Fibroblast of villous mesenchyme (primary cell): ENCODE measurements at places on chromosomes 6 and 20. TPM values are rescaled to one million over a fixed set of nuclear protein-coding genes. Genes with fewer than 3 reads are reported as not detected.

DNA sequence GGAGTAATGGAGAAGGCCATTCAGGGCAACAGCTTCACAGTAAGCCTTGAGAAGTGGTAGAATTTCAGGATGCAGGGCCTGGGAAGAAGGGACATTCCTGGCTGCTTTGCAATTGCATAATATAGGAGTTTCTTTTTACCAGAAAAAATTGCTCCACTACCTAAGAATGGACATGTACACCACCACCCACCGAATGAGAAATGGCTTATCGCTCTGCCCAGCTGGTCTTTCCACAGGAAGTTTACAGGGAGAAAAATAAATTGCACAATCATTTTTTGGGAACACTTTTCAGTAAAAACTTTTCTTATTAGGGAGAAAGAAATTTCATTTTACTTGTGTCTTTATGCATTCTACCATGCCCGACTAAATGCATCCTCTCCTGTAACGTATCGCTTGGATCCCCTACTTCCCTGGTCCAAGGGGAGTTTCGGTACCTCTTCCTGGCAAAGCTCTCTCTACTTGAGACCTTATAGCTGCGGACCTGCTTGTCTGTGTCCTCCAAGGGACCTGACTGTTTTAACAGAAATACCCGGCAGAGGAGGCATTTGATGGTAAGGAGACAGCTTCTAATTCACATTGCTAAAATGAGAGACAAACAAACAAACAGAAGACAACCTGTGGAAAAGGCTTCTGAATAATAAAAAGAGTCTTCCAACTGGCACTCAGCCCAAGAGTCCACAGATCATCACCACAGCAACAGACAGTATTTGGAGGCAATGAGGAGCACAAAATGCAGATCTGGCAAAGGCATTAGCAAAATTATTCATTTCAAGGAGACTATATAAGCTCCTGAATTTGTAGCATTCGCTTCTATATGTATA lies 54.2 kb downstream of the MAP3K5 start:
- peak; percentile 93 for DNase-seq

DNA sequence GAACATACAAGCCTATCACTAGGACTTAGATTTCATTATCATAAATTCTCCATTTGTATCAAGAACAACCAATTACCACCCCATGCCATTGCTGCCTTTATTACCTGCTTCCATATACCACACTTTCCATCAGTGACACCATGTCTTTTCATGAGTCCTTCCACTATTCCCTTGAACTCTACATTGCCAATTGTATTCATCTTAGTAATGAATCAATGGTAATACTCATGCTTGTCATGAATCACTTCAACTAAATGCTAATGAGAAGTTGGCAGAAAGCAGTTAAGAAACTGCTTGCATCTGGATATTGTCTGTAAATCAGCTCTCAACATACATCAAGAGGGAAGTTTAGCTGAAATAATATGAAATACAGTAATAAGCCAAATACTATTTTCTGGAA lies 61.2 kb upstream of the RNF217 start:
- DNase-seq = no peak

- no peak for DNase-seq
These were observed 193.8 kb downstream of the SMOC2 start for GRCh38 chr6:168634541-168635328.

DNA sequence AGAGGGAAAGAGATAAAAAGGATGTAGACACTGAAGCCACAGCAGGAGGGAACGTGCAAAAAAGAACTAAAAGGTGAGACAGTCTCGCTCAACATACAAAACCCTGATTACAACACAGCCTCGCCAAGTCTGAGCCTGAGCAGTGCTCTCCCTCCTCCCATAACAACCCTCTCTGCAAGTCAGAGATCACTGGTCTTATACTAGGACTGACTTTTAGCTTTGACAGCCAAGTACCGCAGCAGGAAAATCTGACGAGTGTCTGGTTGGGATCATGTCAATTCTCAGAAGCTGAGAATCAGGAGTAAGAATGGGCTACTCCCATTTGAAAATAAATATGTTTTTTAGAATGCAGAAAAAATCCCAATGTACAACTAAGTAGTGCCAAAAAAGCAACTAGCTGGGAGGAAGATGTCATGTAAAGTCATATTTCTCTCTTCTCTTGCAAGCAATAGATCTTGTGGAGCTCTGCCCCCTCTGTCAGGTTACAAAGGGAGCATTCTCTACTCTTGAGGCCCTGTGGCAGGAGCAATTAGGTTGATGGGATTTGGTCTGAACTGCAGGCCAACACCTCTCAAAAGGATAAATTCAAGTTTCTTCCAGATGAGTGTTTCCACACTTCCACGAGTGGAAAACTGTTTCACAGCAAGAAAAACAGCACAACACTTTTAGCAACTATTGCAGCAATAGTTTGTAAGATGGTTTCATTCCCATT lies 118.9 kb upstream of the COL21A1 start:
- no peak for DNase-seq

DNA sequence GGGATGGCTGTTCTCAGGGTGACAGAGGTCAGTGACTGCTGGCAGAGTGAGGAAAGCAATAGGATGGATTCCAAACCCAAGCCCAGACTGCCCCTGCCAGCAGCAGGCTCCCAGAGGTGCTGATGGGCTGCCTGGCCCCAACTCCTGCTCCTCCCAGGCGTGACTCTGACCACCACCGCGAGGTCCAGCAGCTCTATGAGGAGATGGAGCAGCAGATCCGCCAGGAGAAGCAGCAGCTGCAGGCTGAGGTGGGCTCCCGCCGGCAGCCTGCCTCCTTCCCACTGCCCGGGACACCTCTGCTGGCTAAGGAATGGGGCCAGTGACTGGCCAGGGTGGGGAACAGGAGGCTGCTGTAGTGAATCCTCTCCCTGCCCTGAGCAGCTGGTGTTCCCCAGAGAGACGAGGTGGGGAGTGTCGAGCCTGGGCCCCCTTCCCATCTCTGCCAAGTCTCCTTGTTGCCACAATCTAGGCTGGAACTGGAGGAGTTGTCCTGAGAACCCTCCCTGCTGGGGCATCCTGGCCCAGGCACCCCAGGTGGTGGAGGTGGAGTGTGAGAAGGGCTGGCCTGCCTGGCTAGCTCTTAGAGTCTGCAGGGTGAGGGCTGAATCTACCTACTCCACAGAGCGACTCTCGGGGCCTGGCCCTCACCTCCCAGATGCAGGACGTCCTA lies 20.4 kb downstream of the RAB44 start:
- no peak for DNase-seq

- DNase-seq = peak; percentile 82
These were observed 119.4 kb downstream of the NCOA3 start for GRCh38 chr20:47620808-47621805.

- no peak for DNase-seq
These were observed 70.8 kb upstream of the SLC35B3 start for GRCh38 chr6:8506126-8506525.

DNA sequence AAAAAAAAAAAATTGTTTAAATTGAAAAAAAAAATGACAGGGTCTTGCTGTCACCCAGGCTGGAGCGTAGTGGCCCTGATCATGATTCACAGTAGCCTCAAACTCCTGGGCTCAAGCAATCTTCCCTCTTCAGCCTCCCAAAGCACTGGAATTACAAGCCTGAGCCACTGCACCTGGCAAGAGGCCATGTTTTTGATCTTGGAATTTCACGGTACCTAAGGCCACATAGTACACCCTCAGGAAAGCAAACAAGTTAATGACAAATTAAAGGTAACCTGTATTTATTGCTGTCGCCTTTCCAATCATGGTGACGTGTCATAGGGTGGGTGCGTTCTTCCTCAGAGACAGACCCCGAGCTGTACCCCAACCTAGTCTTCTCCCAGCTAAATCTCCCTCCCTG lies 79.2 kb downstream of the LINC00237 start:
- DNase-seq = no peak

GRCh38 chr20:57665589-57665971 lies 44.2 kb downstream of the PMEPA1 start:
- DNase-seq = no peak

CRIP3 gene
- total RNA-seq = not detected in 2 replicates

BPIFB4 gene
- total RNA-seq = not detected in 2 replicates

DDX27 gene
- total RNA-seq = 28.7 and 33.2 TPM in 2 replicates

TMEM151B gene
- total RNA-seq = under 0.01 TPM in 1 of 2 replicates, not detected in the other

TUBB2B gene
- 4.8 and 5.2 TPM in 2 replicates for total RNA-seq

MYCT1 gene
- total RNA-seq = under 0.01 TPM in 2 replicates

KCNG1 gene
- total RNA-seq = 3.0 and 22.9 TPM in 2 replicates
